ENCODE measurements at places on chromosomes 1 and 21.

DNA sequence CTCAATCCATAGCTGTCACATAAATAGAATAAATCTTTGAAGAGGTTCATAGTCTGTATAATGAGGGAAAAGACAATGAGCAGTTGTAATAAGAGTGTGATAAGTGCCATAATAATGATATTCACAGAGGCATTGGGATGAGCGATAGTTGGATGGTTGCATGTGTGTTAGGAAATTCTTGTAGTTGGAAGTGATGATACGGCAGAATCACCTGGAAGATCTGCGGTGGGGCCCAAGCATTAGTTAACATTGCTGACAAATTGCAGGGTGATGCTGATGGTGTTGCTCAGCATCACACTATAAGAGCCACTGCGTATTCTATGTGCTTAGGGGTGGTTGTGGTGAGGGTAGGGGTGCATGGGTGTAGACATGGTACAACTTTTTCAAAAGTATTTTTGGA lies 41.1 kb downstream of the ADGRL2 start:
- no peak for DNase-seq

DNA sequence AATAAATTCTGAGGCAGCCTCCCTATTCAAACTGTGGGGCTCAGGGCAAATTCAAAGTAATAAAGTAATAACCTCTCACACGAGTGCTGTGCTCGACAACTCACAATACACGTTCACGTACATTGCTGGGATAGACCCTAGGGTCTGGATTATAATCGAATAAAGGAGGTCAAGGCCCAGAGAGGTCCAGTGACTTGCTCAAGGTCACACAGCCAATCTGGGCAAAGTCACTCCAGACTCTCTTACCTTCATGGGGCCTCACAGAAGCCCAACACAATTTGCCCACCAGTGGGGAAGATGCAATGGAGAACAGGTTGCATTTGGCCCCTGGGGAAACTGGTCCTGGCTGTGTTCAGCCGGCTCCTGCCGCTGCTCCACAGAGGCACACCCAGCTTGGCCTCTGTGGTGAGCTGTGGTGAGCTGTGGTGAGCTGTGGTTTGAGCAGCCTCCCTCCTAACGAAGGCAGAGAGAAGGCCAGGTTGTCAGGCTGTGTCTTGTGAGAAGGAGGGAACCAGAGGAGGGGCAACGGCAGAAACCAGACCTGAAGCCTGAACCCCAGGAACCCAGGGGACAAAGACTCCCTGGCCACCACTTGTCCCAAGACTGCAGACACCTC lies 35.1 kb downstream of the NUAK2 start:
- no peak for DNase-seq

DNA sequence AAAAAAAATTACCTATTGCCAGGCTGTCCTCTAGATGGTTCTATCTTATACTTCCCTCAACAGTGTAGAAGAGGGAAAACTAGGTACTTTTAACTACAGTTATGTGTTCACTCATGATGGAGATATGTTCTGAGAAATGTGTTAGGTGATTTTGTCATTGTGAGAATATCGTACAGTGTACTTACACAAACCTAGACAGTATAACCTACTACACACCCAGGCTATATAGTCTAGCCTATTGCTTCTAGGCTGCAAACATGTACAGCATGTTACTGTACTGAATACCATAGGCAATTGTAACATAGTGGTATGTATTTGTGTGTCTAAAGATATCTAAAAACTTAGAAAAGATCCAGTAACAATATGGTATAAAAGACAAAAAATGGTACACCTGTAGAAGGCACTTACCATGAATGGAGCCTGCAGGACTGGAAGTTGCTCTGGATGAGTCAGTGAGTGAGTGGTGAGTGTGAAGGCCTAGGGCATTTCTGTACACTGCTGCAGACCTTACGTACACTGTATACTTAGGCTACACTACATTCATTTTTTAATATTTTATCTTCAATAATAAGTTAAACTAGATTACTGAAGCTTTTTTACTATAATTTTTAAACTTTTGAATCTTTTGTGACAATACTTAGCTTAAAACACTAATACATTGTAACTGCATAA lies 13.2 kb downstream of the MGST3 start:
- no peak for DNase-seq

GRCh38 chr1:102742426-102742825 lies 365.9 kb downstream of the COL11A1 start:
- no peak for DNase-seq

DNA sequence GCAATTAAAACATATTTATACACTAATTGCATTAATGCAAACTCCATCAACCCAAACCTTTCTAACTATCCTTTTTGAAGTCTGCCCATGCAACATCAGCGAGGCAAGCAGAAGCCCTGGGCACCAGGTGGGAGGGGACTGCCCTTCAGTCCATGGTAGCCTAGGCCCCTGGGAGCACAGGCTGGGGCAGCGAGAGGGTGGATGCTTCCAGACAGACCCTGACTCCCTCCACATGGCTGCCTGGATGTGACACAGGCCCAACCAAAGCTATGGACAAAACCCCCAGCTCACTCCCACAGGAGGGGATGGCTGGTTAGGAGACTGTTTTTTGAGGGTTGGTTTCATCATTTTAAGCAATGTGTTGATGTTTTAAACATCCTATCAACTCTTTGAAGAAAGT lies 17.8 kb upstream of the LRRC47 start:
- DNase-seq: no peak

DNA sequence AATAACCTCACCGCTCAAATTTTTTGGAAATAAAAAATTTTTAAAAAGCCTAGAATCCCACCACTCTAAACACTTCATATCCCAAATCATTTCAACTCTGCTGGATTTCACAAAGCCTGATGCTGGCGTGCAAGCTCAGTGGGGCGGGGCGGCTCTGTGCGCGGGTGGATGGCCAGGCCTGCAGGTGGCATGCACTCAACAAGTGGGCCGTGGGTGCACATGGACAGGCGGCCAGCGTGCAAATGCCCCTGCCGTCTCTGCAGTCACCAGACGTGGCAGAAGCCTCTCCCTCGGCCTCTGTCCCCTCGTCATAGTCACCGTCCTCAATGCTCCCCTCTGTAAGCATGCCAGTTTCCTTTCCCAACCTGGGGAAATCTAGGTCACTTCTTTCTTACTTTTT lies 6.6 kb upstream of the PDE9A start:
- no peak for DNase-seq

DNA sequence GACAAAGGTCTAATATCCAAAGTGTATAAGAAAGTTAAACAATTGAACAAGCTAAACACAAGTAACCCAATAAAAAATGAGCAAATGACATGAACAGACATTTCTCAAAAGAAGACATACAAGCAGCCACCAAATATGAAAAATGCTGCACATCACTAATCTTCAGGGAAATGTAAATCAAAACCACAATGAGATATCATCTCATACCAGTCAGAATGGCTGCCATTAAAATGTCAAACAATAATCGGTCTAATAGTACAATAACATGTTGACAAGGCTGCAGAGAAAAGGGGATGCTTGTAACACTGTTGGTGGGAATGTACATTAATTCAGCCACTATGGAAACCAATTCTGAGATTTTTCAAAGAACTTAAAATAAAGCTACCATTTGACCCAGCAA lies 264.1 kb downstream of the AKT3 start:
- no peak for DNase-seq

DNA sequence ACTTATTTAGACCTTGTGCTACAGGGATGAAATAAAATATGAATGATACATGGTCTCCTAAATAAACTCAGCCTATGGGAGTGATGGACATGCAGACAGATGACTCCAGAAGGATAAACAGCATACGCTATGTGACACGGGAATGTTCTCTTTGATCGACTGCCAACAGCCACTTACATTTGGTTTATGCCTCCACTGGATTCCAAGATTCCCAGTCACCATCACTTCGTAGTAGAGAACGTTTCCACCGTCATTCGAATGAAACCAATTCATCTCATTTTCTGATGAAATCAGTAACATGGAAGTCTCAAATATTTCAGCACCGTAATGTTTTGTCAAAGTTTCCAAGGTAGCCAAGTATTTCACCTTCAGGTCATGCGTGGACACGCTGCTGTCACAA lies 99.7 kb downstream of the JAK1 start:
- no peak for DNase-seq

GRCh38 chr1:77687519-77687906 lies 5.1 kb upstream of the ZZZ3 start:
- no peak for DNase-seq

GRCh38 chr1:181111559-181111958 lies 23.1 kb downstream of the IER5 start:
- no peak for DNase-seq

DNA sequence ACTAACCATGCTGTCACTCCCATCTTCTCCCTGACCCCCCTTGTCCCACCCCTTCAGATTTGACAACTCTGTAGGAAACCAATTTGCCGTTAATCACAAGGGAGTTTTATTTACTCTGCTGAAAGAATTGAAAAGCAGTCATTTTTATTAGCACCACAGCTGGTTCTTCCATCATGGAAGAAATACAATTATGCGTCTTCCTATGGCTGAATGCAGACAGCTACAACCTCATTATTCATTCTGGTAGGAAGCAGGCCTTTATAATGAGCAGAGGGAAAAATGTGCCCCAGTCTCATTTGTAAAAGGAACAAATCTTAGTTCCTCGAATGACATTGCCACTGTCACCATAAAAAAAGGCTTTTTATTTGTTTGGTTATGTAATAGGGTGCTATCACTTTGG lies 35.2 kb downstream of the JUN start:
- DNase-seq: no peak

- no peak for DNase-seq
Measured at GRCh38 chr1:225469051-225469450, 41.2 kb upstream of the LBR start.

DNA sequence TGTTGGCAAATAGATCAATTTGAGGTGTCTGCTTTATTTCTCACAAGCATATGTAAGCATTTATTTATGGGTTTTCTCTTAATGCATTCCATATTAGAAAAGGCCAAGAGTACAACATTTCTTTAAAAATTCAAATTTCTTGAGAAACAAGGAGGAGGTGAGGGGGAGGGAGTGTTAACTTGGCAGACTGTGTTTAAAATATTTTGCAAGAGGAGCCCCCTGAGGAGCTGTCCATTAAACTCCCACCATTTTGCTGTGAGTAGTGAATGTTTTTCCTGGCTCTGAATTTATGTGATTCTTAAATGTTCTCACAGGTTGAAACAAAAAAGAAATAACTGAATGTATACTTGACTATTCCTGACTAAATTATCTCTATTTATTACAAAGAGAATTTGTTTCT lies 363.8 kb downstream of the PTPRC start:
- DNase-seq: no peak

DNA sequence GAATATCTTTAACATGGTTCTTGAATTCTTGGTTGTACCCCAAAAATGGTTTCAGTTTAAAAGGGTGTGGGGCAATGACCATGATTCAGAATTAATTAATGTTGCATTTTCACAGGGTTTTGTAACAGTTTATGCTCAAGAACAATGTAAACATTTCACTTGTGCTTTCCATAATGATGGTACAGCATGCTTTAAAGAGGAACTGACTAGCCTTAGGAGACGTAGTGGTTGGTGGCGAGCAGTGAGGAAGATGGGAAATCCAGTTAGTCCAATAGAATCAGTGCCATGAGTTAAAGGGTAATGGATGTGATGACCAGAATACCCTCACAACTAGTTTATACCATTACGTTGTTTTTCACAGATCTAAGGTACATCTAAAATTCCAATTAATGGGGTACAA lies 138.0 kb downstream of the HS2ST1 start:
- DNase-seq: no peak

GRCh38 chr1:40344597-40344996 lies 27.5 kb upstream of the COL9A2 start:
- no peak for DNase-seq

DNA sequence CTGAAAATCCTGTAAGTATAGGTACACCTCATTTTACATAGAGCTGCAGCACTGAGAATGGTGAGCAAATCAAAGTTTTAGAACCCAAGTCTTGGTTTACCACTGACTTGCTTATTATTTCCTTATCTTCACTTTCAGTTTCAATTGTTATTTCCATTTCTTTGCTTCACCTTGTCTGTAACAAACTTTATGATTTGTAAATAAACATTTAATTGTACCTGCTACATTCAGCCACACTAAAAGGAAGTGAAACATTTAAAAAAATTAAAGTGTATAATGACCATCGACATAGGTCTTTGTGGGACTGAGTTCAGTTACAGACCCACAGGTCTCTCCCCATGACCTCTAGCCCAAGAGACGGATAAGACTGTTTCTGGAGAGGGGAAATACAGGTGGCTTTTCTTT lies 34.4 kb downstream of the LGR6 start:
- DNase-seq: no peak

- DNase-seq: no peak
Measured at GRCh38 chr1:164660412-164660772, 101.4 kb downstream of the PBX1 start.

DNA sequence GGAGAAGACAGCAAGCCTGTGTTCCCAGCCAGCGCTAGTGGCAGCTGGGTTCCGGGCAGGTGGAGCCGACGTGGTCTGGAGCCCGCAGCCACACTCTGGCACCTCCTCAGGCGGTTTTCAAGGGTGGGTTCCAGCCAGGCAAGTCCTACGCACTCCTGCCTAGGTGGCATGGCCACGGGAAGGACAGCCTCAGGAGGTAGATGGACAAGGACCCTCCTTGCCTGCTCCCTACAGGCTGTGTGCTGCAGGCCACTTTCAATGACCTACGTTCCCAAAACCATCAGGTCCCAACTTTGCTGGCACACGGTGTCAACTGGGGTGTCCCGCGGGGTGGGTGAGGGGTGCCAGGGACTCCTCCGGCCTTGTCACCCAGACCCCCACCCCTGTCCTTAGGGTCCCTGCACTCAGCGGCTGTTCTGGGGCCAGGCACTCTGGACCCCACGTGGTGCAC lies 6.7 kb upstream of the PTGER3 start:
- DNase-seq: no peak

- DNase-seq: no peak
Measured at GRCh38 chr1:202084791-202085681, 37.7 kb upstream of the GPR37L1 start.

Data from NCI-H524 (cell line).